Stimulated activated CD8-positive, alpha-beta memory T cell treated with anti-CD3 and anti-CD28 coated beads, Interleukin-4, amount 100 ng/mL, for 24 hours (primary cell): ENCODE measurements at places on chromosomes 2 and 18.

GRCh38 chr2:18268400-18268799 lies 292.1 kb downstream of the RDH14 start:
- DNase-seq = no peak

DNA sequence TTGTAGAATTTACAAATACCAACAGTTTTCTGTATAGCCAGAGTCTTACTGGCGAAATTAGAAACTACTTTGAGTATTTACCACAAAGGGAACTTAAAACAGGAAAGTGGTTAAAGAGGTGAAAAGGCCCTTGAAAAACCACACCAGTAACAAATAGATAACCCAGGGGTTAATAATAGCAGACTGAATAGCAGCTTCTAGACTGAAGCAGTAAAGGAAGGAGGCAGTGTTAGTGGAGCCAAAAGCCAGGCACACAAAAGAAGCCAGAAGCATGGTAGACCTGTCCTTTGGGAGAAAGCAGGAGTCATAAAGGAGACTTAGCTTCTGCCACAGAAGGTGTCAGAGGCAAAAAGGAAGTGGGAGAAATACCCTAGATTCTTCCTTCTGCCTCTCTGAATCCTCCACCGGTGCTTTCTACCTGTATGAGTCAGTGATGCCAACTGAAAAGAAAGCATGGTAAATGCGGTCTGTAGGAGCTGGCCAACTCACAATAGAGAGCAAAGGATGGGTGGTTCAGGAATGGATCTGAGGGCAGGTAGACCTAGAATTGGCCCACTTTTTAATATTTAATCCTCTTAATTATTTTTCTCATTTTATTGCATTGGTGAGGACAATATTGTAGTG lies 97.3 kb downstream of the ARL6IP6 start:
- no peak for DNase-seq

DNA sequence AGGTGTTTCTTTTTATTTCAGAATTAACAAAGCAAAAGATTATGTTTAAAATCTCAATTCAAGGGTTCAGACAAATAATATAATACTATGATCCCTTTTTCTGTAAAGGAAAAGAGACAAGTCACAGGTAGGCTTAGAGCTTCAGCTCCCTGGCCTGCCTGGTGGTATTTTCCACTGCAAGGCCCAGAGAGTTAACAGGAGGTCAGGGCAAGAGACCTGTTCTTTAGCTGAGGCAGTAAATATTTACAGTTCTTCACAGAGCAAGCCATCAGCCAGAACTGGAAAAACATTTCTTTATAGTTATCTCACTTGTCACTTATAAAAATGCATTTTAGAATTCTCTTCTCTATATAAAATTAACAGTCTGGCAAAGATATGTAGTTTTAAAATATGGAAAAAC lies 70.1 kb downstream of the EPG5 start:
- DNase-seq = no peak

- peak; percentile 11 for DNase-seq
Observed at GRCh38 chr2:101223814-101224231, 28.9 kb upstream of the CNOT11 start.

DNA sequence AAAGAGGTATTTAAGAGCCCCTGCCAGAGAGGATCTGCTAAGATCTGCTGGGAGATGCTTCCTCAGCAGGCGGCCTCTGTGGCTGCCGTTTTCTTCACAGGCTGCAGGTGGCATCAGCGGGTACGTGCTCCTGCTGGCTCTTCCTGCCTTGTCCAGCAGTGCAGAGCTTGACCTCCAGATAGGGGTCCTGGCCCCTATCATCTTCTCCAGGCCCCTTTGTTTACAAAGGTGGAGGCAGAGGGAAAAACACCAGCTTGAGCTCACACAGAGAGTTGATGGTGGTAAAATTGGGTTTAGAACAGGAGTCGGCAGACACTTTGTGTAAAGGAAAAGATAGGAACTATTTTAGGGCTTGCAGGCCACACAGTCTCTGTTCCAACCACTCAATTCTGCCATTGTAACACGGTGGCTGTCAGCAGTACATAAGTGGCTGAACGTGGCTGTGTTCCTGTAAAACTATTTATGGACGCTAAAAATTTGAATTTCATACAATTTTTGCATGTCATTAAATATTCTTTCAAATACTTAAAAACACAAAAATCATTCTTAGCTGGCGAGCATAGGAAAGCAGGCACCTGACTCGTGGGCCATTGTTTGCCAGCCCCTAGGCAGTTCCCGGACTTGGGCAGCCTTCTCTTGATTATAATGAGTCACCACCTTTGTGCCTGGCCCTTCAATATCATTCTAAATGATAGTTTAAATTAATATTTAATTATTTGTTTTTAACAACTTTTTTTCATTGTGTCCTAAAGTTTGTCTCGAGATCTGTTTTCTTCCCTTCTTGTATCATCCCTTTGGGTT lies 98.2 kb upstream of the B3GNT7 start:
- DNase-seq = no peak

DNA sequence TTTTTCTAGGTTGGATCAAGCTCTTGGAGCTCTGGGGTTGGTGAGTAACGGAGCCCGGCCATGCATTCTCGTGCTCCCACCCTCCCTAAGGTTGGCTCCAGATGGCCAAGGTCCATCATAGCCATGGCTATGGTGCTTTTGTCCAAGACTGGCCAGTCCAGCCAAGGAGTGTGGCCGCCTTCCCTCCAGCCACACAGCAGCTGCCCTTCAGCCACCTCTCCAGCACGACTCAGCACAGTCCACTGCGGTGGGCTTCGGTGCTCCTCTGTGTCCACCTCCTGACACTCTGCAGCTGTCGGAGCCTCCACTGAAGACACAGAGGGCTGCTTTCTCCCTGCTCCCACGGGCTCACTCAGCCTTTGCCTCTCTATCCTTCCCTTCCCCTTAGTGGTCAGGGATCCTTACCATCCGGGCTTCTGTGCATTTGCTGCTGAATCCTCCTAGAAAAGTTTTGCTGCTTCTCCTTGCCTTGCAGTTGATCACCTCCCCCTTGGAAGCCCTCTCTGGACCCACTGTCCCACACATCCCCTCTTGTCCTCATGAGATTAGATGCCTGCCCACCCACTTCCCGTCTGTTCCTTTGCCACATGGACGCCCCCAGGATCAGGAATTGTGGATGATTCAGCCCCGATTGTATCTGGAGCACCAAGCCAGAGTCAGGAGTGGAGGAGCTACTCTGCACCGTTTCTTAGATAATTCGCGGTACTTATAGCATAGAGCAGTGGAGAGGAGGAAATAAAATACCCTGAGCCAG lies 177.1 kb upstream of the COPS8 start:
- DNase-seq = no peak

DNA sequence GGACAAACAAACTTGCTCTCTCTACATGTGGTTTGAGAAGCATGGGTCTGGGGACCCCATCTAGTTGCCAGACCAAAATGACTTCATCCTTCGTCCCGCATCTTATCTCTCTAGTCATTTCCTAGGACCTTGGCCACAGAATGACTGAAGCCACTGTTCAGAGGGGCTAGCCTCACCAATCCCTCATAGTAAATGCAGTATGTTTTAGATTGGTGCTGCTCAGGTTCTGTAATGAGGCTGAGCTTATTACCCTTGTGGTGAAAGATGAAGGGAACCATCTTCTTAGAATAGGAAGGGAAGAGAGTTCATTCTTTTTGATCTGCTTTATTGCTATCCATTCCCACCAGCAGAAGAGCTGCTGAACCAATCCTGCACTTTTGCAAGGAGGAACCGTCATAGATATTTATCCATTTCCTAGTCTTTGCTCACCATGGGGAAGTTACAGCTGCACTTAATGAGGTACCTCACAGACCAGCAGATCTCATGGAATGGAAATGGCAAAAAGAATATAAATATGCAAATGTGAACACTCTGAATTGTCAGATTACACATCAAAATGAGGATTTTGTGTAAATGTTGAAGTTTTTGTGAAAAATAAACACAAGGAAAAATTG lies 436.7 kb downstream of the LPIN1 start:
- no peak for DNase-seq

DNA sequence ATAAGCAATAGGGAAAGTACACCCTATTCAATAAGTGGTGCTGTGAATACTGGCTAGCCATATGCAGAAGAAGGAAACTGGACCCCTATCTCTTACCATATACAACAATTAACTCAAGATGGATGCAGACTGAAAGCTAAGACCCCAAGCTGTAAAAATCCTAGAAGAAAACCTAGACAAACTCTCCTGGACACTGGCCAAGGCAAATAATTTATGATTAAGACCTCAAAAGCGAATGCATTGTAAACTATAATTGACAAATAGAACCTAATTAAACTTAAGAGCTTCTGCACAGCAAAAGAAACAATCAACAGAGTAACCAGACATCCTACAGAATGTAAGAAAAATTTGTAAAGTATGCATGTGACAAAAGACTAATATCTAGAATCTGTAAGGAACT lies 41.1 kb upstream of the ASXL3 start:
- no peak for DNase-seq

DNA sequence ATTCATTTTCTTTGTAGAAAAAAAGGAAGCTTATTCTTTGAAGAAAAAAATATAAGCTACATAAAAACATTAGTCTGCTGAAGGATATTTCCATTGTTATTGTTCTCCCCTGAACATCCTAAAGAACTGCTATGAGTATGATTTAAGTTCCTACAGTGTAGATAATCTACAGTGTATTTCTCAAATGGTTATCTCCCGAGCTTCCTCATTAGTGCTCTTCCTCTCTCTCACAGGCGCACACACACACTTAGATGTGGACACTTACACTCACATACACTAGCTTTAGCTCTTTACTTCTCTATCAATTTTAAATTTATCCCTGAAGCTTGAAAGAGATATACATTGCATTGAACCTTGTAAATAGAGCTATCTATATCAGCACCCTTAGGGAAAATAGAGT lies 681.0 kb downstream of the KCNJ3 start:
- DNase-seq = no peak

DNA sequence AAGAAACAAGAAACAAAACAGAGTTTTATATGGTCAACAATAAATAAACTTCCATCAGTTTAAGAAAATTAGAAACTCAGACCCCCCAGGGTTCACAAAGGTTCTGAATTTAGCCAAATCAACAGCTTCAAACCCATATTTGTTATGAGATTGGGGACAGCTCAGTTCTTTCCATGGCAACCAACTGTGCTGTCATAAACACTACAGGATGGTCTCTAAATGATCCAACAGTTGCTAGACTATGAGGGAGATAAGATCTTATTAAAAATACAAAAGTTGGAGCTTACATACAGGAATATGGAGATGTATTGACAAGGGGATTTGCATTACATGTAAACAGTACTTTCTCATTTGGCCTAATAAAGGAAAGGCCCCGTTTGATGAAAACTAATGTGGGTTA lies 154.6 kb upstream of the CTAGE1 start:
- DNase-seq = no peak

- no peak for DNase-seq
Observed at GRCh38 chr18:10750191-10751035, 224.6 kb downstream of the NAPG start.

DNA sequence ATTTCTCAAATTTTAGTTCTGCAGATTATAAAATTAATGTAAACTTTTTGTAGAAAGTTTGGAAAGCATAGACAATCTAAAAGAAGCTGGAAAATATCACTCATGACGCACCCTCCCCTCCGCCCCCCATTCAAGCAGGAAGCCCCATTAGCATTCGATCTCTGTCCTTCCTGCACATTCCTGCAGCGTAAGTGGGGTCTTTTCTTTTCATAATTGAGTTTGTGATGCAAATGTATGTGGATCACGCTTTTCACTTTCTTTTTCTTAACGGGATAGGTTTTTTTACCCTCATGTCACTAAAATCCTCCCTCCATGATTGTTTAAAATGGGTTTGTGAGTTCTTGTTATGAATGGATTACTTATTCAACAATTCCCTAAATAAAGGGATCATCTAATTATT lies 181.7 kb upstream of the HDAC4 start:
- no peak for DNase-seq

- DNase-seq = no peak
Observed at GRCh38 chr2:135212757-135213156, 160.7 kb downstream of the RAB3GAP1 start.

DNA sequence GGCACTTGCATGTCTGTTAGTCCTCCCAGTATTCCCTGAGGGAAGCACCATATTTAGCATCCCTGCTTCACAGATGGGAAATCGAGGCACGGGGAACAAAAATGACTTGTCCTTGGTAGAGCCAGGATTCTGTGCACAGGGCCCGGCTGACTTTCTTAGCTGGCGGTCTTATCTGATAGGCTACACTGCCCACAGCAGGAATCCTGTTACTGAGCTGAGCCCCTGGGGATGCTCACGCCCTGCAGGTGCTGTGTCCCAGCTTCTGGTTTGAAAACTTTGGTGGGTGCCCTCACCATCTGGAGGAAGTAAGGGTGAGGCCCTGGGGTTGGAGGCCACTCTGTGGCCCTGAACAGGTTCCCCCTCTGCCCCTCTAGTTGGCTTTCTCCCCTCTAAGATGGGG lies 68.4 kb upstream of the MCFD2 start:
- DNase-seq = no peak

GRCh38 chr2:241242306-241242705 lies 53.8 kb downstream of the ANO7 start:
- no peak for DNase-seq

DNA sequence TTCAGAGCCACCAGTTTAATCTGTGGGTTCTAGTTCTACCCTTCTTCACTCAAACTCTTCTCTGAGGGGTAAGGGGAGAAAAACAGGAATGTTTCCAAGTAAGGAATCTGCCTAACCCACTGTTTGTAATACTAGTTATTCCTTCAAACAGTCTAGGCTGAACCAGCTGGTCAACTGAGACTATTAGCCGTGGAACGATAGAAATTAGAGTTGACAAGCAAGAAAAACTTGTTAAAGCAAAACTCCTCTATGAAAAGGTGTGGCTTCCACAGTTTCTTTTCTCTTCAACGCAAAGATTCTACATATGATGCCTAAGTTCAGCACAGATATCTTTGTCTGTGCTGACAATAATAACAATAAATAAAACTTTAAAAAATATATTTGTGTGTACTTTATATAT lies 11.5 kb downstream of the PAIP2B start:
- DNase-seq = no peak

- DNase-seq = no peak
Observed at GRCh38 chr2:152470861-152471854, 136.2 kb downstream of the FMNL2 start.

GRCh38 chr2:17752892-17753802 lies 463 bp downstream of the SMC6 start:
- peak; percentile 21 for DNase-seq

- DNase-seq = no peak
Observed at GRCh38 chr2:106825161-106825560, 60.8 kb downstream of the ST6GAL2 start.

GRCh38 chr2:150174971-150175421 lies 312.5 kb downstream of the RND3 start:
- DNase-seq = no peak

- DNase-seq = no peak
Observed at GRCh38 chr2:230444832-230445231, 28.8 kb downstream of the SP100 start.

- DNase-seq = no peak
Observed at GRCh38 chr2:190149908-190150307, 87.4 kb upstream of the MSTN start.

- DNase-seq = no peak
Observed at GRCh38 chr2:173355132-173355865, 627 bp downstream of the CDCA7 start.

GRCh38 chr2:57407772-57408201 lies 638.8 kb upstream of the VRK2 start:
- no peak for DNase-seq
